Right ventricle myocardium superior (tissue), 1 donor: ENCODE measurements at places on chromosomes 1 and 21. TPM values are rescaled to one million over a fixed set of nuclear protein-coding genes. Genes with fewer than 3 reads are reported as not detected.

DNA sequence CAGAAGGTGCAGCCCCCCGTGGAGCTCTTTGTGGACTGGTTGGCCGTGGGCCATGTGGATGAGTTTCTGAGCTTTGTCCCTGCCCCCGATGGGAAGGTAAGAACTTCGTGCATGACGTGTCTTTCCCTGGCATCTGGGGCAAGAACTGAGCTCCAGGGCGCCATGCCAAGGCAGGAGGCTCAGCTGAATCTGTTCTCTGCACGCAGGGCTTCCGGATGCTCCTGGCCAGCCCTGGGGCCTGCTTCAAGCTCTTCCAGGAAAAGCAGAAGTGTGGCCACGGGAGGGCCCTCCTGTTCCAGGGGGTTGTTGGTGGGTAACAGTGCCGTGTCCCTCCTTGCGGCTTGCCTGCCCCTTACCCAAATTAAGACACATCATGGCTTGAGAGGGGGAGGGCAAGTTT, 27.7 kb downstream of the PADI3 start:
- DNase-seq = peak; percentile 61

- no peak for DNase-seq
Observed at GRCh38 chr1:237890416-237890815, 306 bp downstream of the ZP4 start.

- no peak for DNase-seq
Observed at GRCh38 chr1:234330843-234331215, 42.4 kb upstream of the COA6 start.

DNA sequence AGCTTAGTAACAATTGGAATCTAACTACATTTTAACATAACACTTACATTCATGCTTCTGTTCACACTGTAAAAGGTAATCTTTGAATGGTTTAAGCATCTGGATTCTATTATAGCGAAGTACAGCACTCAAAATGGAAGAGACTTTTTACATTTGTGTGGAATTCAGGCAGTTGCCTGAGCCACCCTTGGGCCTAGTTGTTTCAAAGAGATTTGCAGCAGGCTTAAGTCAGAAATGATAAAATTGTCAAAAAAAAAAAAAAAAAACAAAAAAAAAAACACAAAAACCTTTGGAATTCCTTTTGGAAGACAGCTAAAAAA, 199.9 kb downstream of the LYPLAL1 start:
- DNase-seq = no peak

GRCh38 chr1:95049935-95050334, 22.8 kb downstream of the ALG14 start:
- DNase-seq = no peak

DNA sequence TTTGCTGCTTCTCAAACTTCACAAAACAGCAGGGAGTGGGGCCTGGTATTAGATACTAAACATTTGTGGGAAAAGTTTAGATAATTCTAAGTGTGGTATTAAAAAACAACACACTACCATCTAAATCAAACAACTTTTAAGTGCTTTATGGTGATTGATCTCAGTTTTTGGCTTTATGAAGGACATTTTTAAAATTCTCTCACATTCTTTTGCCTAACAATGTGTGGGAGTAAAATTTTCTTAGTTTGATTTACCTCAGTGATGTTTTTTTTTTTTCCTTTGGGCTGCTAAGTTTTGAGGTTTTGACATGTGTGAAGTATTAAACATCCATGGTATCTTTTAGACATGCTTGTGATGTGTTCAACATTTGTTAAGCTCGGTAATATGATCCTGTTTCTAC, 116.2 kb downstream of the DISP1 start:
- no peak for DNase-seq

The HHIPL2 gene
- total RNA-seq = not detected

DNA sequence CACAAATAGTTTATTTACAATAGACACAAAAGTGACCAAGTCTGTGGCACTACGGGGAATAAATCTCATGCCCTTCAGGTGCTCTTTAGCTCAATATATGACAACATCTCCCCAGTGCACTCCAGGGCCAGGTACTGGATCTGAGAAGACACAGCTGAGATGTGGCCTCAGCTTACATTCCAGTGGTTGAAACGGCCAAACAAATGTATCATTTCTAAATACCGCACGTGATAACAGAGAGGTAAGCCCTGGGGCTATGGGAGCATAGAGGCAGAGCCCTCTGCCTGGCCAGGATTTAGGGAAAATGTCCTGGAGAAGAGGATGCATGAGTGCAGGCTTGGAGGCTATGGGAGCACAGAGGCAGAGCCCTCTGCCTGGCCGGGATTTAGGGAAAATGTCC, 630.5 kb downstream of the SMYD3 start:
- no peak for DNase-seq

The SLC37A1 gene
- 3.8 TPM for total RNA-seq

- no peak for DNase-seq
Observed at GRCh38 chr1:69673321-69673720, 105.6 kb downstream of the LRRC7 start.

- no peak for DNase-seq
Observed at GRCh38 chr1:26281091-26281958, 1.4 kb downstream of the SH3BGRL3 start.

DNA sequence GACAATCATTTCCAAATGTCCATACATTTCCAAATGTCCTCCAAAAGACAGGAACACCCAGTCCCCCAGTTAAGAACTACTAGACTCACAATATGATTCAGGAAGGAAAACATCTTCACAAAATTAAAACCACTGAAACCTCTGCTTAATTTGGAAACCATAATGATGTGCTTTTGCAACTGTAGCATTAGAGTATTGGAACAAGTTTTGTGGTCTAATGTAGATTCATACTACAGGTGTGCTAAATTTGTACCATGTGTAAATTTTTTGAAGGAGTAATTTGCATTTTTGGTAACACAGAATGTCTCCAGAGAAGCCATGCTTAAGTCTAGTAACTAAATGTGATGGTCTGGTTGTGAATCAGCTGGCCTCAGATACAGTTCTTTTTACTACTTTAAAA, 129.6 kb downstream of the DPYD start:
- no peak for DNase-seq

DNA sequence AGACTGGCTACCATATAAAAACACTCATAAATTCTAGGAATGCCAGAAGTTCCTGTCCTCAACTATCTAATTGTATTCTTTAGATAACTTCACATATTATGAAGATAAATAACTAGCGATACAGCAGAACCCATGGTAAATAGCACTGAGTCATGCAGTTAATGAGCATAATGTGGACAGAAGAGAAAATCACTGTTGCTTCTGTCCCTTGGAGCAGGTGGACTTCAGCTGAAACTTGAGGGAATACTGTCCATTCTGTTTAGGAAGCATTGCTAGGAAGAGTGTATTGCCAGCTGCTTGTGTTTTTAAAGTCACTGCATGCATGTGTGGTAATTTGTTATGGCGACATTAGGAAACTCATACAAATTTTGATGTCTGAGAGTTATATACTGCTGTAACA, 854.4 kb downstream of the LTN1 start:
- no peak for DNase-seq

DNA sequence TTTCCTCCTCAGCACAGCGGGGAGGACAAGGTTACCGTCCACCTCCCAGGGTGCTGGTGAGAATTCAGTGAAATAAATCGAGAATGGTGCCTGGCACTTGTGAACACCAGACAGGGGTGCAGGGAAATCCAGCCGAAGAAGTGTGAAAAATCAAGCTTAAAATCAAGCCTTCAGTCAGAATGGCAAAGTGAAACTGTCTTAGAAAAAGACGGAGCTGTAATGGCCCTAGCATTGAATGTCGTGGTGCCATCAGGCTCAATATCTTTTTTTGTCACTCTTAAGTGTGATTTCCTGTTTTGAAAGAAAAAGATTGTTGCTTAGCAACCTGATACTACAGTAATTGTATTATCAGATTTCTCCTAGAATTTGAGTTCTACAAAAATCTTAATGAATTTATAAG, 22.1 kb downstream of the EDARADD start:
- DNase-seq = no peak

DNA sequence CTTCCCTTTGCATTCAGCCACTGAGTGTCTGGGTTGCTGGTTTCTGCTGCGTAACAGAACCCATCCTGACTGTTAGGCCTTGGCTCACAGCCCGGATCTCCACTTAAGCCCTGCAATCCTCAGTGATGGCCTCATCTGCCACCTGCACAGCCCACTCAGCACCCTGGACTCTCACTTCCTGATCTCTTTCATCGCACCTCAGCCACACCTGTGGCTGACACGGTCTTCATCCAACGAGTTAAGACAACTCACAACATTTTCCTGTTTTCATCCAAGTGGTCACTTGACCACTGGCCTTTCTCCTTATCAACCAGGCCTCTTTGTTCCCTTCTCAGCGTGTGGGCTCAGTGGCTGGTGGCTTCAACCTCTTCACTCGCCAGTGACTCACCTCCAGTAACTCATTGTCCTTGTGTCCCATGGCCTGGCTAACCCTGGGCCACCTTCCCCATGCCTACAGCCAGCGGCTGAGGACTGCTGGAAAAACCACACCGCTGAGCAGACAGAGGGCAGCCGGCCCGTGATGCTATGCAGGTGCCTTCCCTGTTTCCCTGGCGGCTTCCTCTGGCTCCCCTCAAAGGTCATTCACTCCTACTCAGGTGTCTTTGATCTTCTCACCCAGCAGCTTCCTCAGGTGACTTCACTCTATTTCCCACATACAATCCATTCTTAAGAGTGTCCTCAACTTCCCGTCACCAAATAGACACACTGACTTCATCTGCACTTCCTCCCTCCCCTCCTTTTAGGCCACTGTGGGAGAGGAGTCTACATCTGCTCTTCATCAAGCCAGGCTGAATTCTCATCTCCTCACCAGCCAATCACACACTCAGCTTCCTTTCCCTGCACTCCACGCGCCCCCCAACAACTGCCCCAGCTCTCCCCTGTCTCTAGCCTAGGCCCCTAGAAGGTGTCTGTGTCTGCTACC, 19.9 kb upstream of the EDN2 start:
- DNase-seq = no peak

- DNase-seq = no peak
Observed at GRCh38 chr1:159307346-159308020, 5.3 kb downstream of the FCER1A start.

- no peak for DNase-seq
Observed at GRCh38 chr1:247241691-247242090, 14.2 kb upstream of the VN1R5 start.

The CCDC185 gene
- not detected for total RNA-seq

DNA sequence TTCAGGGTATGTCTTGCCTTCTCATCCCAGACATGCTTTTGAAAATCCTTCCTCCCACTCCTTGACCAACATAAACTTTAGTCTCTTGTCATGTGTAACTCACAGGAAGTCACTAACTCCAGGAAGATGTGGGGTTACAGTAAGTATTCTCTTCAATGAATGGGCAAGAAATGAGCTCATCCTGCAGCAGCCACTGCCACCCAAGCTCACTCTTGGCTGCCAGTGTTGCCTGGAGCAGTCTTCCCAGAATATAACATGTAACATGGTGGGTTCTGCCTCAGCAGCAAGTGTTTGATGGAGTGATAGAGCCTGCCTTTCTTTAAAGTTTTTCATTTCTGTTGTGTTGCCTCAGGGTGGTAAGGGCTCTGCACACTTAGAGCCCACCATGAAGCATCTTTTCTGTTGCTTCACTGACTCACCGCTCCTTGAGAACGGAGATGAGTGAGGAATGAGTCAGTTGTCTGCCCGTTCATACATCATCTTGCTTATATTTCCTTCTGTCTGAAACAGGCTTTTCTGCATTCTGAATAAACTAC, 187.0 kb downstream of the TPR start:
- no peak for DNase-seq

The ZNF593OS gene
- total RNA-seq = not detected

- DNase-seq = no peak
Observed at GRCh38 chr1:154219541-154219940, 1.2 kb upstream of the UBAP2L start.

DNA sequence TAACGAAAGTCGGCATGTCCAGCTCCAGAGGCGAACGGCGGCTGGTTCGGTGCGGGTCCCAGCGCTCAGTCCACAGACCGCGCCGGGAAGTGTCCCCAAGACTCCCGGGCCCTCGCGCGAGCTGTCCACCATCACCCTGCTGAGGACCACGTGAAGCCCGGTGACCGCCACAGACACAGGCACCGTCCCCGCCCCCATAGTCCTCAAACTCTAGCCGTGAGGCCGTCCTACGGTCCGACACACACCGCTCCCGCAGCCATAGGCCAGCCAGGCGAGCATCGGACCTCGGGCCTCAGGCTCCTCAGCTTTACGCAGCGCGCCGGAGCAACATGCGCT, 535 bp downstream of the SETD4 start:
- DNase-seq = peak; percentile 69

DNA sequence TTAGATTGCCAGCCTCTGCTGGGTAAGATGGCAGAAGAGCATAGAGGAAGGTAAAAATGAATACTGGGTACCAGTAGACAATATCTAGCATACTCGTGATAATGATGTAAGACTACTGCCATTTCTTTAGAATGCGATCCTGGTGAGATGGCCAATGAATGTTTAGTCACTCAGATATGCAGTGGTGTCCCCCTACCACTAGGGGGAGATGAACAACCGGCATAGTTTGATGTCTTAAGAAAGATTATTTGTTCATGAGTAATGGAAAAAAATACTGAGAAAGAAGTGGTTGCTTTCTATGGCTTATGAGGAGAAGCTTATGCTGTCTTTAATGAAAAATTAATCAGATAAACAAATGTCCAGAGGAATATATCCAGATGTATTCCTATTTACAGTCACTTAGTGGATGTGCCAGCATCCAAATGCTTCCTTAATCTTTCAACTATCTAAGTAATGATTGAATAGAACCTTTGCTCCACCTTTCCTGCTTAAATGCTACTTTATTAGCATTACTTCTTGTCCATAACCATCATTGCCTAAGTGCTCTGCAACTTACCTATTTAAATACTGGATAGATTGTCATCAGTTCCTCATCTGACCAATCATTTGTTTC, 256.6 kb downstream of the ST6GALNAC3 start:
- DNase-seq = no peak

DNA sequence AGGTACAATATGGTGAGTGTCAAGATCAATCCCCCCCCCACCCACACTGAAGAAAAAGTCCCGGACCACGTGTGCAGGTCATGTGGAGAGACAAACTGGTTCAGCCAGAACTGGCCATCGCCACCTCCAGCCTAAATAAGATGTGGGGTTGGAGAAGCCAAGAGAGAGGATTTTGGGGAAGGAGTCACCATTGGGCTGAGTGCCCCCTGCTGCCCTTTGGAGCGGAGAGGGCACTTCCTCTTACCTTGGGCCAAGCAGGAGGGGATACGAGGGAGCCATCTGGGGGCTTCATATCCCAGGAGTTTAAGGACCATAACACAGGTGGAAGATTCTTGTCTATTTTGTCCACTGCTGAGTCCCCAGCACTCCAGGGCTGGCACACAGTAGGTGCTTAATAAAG, 2.6 kb upstream of the TNFRSF1B start:
- DNase-seq = no peak
